Choroid plexus epithelial cell (primary cell): ENCODE measurements at places on chromosomes 13 and 19.

DNA sequence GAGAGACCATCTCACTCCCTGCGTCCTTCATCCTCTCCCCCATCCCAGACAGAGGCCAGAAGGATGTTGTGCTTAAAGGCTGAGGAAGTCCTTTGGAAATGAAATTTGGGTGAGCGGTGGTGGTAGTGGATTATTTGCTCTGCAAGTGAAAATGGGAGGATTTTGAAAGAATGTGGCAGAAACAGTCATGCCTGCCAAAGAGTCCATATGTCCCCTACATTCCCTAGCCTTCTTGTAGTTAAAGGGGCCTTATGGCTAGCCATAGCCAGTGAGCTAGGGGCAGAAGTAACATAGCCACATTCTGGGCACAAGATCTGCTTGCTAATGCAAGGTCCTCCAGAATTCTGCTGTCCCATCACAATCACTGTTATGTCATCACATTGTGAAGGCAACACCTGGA is 360.2 kb upstream of the TSHZ3 start:
- no peak for DNase-seq

GRCh38 chr13:113825841-113826240 is 38.0 kb downstream of the GAS6 start:
- DNase-seq, result no peak

DNA sequence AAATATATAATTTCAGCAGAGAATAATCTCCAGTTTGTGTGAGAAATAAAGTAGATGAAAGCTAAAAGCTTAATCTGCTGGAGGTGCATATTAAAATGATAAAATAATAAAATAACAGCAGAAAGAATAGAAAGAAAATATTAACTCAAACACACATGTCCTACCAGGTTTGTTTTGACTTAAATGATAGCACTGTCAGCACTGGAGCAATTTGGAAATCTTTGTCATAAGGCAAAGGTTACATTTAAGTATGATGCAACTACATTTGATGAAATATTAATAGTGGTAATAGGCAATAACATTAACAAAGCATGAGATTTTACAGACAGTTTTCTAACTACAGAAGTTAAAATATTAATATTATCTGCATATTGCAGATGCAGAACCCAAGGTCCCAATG is 2380.1 kb downstream of the PCDH9 start:
- peak; percentile 13 for DNase-seq

DNA sequence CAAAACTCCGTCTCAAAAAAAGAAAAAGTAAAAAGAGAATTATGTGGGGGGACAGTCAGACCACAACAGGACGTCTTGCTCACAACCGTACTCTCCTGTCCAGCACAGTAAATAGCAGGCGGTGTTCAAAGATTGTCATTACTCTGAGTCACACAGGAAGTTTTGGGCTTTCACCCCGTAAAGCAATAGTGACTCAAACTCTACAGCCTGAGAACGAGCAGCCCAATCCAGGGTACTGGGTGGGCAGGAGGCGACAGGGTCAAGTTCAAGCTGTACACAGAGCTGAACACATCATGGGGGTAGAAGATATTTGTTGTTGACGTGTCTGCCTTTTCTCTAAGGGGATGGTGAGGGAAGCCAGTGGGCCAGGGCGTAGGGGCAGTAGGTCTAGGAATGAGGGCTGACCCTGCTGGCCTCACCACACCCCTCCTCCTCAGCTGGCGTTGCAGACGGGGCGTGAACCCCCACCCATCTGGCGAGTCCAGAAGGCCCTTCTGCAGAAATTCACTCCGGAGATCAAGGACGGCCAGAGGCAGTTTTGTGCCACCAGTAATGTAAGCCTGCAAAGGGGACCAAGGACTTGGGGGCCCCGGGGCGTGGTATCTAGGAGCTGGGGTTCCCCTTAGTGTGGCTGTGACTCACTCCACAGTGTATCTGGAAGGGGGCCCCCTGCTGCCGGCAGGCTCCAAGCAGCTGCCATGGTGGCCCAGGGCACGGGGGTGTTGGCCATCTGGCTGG is 23.3 kb downstream of the PRR12 start:
- DNase-seq, result peak; percentile 74

GRCh38 chr19:51566489-51567100 is 4.5 kb upstream of the ZNF175 start:
- no peak for DNase-seq

- peak; percentile 67 for DNase-seq
These were observed 43.0 kb upstream of the HNRNPA1L2 start for GRCh38 chr13:52599037-52599847.

DNA sequence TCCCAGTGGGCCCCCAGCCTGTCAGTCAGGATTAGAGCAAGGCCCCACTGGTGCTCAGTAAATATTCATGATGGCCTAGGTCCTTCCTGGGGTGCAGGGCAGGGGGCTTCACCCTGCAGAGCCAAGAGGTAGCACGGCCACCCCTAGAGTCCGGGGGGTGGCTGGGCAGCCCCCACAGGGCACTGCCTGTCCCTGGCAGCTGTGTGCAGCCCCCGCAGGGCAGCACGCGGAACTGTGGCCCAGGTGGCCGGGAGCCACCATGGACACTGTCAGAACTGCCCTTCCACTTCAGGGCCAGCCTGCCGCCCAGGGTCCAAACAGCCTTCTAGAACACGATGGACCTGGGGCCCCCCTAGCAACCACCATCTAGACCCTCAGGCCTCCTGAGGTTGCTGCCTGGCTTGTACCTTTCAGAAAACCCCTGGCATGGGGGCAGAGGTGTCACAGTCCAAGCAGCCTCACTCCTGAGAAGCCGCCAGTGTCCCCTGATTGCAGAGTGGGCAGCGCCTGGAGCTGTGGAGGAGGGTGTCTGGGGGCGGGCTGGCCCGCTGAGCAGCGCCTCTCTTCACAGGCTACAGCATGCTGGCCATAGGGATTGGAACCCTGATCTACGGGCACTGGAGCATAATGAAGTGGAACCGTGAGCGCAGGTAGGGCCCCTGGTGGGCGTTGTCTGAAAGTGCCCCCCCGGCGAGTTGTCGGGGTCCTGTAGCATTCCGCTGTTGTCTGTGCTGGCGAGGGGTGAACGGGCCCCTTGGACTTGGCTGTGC is 2.9 kb upstream of the YJEFN3 start:
- DNase-seq, result no peak

GRCh38 chr19:4174895-4175668 is 7.3 kb downstream of the SIRT6 start:
- DNase-seq, result no peak

GRCh38 chr13:46489586-46490023 is 63.4 kb upstream of the LRCH1 start:
- DNase-seq, result peak; percentile 23

DNA sequence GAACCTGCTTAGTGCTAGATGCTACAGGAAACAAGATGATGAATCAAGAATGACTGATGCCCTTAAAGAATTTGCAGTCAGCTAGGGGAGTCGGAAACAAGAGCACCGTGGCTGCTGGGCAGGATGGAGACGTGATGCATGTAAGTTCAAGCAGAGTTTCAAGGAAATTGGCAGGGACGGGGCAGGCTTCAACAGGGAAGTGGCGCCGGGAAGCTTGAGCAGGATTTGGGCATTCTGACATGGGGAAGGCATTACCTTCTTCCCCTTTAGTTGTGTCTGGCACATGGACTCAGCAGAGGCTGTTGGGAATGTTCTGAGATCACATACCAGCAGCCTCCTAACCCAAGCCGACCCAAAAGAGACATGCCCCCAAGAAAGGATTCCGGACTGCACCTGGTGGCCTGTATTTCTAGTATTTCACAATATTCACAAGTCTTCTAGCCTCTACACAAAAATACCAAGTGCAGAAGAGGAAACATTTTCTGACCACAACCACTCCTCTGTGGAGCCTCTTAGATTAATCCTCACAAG is 138.2 kb downstream of the CRYL1 start:
- peak; percentile 61 for DNase-seq

- DNase-seq, result peak; percentile 95
These were observed 91.9 kb upstream of the TEX29 start for GRCh38 chr13:111228262-111229144.

GRCh38 chr13:40345654-40346372 is 320.6 kb downstream of the FOXO1 start:
- no peak for DNase-seq

DNA sequence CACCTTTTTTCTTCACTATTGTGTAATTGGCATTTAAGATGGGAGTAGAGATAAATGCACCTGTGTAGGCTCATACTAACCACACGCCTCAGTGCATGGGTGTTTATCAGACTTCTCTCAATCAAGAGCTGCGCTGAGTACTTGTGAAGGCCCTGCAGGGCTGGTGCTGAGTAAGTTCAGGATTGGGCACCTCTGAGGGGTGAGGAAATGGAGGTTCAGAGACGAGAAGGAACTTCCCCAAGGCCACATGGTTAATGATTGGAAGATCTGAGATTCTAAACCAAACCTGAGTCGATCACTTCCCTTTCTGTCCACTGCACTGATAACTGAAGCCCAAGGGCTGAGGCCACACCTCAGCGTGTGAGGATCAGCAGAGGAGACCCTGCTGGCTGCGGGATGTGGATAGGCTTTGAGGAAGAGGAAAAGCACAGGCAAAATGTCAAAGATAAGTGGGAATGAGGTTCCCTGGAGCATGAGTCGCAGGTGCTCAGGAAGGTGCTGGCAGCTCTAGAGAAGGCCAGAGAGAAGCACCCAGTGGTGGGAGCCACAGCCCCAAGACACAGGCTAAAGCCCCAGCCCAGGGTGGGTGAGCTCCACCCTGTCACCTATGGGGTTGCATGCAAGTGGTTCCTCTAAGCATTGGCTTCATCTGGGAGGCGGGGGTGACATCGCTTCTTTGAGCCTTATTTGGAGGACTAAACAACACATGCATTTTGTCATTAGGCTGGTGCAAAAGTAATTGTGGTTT is 32.3 kb upstream of the GJB6 start:
- DNase-seq, result no peak

DNA sequence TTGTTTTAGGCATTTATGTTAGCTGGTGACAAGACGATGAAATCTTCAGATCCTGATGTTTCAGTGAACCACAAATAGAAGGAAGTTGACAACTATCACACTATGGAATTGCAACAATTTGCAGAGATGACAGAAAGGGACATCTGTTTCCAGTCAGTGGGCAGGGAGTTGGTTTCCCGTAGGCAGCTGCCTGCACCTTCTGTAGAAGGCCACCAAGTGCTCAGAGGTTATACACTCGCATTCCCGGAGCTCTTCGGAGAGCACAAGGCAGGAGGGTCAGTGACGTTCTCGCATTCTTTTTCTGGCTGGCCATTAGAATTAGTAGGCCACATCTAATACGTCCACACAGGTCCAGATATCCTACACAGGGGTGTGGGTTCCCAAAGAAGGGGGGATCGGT is 129.4 kb downstream of the SHISA2 start:
- DNase-seq, result no peak

DNA sequence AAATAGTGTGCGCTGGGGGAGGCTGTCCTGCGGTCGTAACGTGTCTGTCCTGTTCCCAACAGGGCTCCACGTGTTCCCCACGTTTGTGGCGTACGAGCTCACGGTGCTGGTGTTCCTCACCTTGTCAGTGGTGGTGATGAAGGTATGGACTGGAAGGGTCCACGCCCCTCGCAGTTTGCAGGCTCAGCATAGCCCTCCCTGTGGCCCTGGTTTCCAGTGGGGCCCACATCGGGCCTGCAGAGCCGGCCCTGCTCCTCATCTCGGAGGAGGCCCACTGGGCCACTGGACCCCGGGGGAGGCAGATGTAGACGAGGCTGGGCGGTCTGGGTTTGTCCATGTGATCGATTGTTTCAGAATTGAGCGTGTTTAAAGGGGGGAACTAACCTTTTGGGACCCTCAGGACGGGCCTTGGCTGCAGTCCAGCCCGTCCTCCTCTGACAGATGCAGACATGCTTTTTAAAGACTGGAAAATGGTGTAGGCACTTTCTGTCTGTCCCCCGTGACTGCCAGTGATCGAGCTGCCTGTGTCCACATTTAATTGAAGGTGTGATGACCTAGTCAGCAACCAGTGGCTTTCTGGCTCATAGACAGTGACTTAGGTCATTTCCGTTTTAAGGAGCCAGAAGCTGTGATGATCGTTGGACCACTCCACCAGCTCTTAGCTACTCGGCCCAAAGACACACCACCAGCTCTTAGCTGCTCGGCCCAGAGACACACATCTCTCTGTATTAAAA is 37.1 kb upstream of the TFDP1 start:
- peak; percentile 48 for DNase-seq

- DNase-seq, result peak; percentile 85
These were observed 2.4 kb upstream of the NTN5 start for GRCh38 chr19:48674921-48675824.

- DNase-seq, result no peak
These were observed 23.4 kb downstream of the DPRX start for GRCh38 chr19:53655042-53655665.

DNA sequence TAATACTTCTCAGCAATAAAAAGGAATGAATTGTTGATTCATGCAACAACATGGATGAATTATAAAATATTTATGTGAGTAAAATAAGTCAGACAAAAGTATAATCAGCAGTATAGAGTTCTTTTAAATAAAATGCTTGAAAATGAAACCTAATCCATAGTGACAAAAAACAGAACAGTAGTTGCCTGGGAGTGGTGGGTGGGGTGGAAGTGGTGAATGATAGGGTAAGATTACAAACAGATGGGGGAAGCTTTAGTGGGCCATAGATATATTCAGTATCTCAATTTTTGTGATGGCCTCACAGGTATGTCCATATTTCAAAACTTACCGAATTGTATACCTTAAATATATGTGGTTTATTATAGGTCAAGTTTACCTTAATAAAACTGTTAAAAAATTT is 124.9 kb upstream of the UBL3 start:
- no peak for DNase-seq

GRCh38 chr19:38650911-38651584 is 3.6 kb downstream of the ACTN4 start:
- DNase-seq, result peak; percentile 48

- no peak for DNase-seq
These were observed 97.5 kb downstream of the RGCC start for GRCh38 chr13:41554626-41555386.

- no peak for DNase-seq
These were observed 34.8 kb downstream of the CYP2B6 start for GRCh38 chr19:41025871-41026270.

- peak; percentile 43 for DNase-seq
These were observed 20.9 kb downstream of the FCHO1 start for GRCh38 chr19:17772172-17772571.

DNA sequence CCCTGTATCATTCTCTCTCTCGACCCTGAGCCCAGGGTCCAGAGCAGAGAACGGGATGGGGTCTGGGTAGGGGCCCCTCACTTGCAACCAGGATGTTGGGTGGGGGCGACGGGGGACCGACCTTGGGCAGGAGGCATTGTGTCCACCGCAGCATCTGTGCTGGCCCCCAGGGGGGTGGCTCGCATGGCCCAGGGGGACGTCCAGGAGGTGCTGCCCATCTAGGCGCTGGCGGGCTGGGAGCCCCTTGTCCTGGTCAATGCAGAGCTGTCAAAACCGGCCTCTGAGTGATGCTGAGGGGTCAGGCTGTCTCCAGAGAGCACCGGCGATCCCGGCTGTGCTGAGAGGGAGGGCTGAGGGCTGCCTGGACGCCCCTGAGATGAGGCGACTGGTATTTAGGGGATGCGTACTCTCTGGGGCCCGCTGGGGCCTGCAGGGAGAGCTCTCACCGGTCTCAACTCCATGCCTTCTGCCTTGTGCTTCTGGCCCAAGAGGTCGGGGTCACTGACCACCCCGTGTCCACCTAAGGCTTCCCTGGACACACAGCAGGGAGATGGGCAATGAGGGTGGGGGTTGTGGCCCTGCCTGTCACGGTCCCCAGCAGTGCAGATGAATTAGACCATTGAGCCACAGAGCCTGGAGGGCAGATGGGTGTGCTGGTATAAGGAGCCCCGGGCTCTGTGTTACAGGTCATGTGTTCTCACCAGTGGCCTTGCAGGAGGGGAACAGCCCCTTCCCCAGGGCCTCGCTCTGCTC is 8.6 kb downstream of the RPS9 start:
- peak; percentile 14 for DNase-seq

- DNase-seq, result no peak
These were observed 24.8 kb downstream of the SIAH3 start for GRCh38 chr13:45826731-45827130.
